ENCODE measurements at places on chromosomes 3 and 15.

DNA sequence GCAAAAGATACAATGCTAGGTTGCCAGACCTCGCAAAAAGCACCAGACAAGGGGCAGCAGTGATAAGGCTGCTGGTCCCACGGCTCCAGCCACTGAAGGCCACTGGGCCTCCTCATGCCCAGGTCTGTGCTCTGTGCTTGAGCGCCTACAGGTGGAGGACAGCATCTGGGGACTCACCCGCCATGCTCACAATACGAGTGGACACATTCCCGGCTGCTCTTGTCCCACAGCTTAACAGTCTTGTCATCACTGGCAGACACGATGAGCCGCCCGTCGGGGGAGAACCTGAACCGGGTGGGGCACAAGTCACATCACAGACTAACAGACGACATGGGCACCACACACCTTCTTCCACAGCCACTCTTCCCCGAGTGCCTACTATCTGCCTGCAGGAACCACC, 7.4 kb downstream of the POC1A start:
- no peak for DNase-seq

- no peak for DNase-seq
Measured at GRCh38 chr15:94487635-94488034, 256.3 kb downstream of the MCTP2 start.

- no peak for DNase-seq
Measured at GRCh38 chr3:23889386-23889785, 27.4 kb downstream of the NKIRAS1 start.

DNA sequence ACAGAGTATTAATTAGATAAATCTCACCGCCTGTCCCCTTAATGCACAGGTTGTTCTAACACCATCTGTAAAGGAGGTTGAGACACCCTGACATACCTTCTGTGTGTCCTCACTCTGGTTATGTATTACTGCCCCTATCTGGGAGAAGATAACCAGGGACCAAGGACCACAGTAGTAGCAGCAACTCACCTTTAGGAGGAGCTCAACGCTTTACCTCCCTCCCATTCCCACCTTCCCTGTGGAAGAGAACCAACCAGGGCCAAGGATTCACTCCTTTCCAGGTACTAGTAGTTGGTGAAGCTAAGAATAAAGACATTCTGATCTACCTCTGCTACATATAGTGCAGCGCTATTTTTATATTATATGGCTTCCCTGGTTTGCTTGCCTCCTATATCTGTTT, 232.6 kb downstream of the MEX3B start:
- no peak for DNase-seq

DNA sequence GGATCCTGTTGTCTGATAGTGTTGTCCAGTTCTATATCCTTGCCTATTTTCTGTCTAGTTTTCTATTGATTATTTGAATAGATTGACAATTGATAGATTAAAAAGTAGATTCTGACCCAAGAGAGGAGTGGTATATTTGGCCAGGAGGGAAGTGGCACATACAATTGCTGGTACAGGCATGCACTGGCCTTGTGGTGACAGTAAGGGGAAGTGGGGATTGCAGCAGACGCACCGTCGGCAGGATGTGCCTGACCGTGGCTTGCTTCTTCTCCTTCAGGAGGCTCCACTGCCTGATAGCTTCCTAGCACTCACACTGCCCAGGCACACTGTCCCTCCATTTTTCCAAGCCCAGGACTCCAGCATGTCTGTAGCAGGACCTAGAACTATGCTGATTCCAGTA, 10.5 kb downstream of the GABRG3 start:
- no peak for DNase-seq

DNA sequence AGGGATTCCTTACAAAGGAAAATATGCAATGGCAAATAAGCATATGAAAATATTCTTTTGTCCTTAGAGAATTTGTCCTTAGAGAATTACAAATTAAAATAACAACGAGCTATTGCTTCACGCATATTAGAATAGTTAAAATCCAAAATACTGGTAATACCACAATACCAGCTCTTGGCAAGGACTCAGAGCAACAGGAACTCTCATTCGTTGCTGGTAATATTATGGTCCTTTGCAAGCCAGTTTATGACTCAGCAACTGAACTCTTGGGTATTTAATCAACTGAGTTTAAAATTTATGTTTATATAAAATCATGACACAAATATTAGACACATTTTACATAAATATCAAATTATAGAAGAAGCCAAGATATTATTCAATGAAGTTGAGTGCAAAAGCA, 1730.4 kb downstream of the SI start:
- DNase-seq = no peak

DNA sequence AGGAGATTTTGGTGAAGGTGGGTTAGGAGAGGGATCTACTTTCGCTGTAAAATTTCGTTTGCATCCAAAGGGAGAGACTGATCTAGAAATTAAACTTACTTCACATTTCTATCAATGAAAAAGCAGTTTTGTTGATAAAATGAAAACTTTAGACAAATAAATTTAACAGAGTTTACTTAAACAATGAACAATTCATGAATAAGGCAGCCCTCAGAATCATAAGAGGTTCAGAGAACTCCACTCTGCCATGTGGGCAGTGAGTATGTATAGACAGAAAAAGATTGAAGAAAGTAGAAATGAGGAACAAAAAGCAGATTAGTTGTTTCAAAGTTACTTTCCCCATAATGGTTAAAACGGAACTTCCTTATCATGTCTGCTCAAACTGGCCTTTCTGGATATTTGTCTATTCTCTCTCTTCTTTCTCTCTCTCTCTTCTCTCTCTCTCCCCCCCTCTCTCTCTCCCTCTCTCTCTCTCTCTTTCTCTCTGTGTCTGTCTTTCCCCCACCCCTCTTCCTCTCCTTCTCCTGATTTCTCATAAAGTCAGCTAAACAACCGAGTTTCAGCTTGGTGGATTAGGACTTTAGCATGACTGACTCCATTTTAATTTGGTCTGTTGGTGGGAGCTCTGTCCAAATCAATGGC, 248.9 kb downstream of the TJP1 start:
- no peak for DNase-seq

DNA sequence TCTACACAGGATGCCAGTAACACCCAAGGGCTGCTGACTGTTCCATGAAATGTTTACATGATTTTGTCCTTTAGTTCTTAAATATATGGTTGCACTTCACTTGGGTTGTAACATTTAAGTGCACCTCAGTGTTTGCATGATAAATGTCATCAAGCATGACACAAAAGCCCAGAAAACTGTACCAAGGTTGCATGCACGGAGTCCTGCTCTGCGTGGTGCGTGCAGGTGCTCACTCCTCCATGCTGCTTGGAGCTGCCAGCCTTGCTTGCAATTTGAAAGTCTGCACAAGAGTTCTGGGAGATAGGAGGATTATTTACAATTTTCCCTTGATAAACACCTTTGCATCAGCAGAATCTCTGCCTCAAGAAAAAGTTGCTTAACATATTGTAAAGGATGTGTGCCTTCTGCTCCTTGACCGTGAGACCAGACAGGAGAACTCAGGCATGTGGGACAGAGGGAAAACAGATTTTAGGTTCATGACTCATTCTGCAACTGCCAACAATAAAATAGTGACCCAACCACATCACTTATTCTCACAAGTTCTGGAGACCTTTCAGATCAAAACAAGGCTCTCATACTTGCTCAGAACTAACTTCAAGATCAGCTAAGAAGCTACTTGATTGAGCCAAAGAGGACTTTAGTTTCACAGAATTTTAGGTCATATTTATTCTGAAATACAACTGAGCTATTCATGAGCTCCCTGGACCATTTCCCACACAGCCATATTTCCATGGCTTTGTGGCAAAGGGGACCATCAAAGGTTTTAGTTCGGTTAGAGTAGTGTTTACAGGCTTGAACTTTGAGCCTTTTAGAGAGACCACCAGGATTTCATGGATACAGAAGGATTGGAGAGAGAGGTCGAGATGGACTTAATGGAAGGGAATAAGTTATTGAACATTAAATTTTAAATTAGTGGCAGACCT, 128.4 kb upstream of the ZBED2 start:
- DNase-seq = no peak

- no peak for DNase-seq
Measured at GRCh38 chr15:73934281-73934680, 8.0 kb downstream of the LOXL1 start.

GRCh38 chr3:42752441-42752840, 20.6 kb downstream of the CCDC13 start:
- no peak for DNase-seq

- DNase-seq = no peak
Measured at GRCh38 chr15:63970621-63971426, 75.5 kb downstream of the DAPK2 start.

DNA sequence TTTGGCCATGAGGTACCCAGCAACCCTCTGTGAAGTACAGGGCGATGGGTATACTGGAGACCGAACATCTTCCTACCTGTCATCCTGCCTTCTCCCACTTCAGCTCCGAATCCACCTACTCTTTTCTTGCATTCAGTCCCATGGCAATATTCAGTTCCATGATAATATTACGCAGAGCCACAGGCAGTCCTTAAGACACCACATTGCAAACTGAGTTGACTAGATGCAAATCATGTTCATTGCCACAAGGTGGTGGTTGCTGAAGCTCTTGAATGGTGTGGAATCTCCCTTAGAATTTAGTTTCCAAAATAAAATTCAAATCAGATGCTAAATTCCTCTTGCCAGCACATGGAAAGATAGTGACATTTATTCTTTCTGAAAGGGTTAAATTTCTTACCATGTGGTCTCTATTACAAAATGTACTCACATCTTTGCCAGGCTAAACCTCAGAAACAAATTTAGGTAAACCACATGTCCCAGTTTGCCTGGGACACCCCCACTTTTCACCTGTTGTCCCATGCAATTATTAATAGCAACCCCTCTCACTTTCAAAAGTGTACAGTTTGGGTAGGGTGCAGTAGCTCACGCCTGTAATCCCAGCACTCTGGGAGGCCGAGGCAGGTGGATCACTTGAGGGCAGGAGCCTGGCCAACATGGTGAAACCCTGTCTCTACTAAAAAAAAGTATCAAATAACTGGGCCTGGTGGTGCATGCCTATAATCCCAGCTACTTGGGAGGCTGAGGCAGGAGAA, 1.7 kb upstream of the NME9 start:
- no peak for DNase-seq

DNA sequence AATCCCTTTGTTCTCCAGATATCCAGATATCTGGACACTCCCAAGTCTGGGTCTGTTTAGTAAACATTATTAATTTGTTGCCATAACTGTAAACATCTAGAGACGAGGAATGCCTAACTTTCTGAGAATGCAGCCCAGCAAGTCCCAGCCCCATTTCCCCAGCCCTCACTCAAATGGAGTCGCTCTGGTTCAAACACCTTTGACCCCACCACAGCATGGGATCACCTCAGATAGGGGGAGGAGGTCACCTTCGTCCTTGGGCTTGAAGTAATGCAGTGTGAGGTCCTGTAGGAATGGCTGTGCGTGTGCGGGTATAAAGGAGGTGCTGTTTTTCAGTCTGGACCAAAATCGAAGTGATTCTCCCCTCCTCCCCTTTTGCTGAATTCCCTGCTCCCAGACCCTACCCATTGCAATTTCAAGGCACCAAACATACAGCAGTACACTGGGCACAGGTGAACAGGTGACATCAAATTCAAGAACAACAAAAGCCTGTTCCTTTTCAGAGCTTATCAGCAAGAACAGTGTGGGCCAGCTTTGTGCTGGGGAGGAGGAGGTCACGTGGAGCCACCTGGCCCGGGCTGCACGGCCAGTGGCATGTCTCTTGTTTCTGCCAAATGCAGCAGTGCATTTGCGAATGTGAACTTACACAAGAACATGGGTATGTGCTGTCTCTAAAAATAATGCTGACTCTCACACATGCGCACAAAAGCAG, 57.5 kb upstream of the TRPM1 start:
- DNase-seq = no peak

GRCh38 chr15:49619226-49619625, 1.4 kb downstream of the FAM227B start:
- no peak for DNase-seq

- DNase-seq = no peak
Measured at GRCh38 chr3:193400304-193400703, 21.8 kb upstream of the ATP13A5 start.

DNA sequence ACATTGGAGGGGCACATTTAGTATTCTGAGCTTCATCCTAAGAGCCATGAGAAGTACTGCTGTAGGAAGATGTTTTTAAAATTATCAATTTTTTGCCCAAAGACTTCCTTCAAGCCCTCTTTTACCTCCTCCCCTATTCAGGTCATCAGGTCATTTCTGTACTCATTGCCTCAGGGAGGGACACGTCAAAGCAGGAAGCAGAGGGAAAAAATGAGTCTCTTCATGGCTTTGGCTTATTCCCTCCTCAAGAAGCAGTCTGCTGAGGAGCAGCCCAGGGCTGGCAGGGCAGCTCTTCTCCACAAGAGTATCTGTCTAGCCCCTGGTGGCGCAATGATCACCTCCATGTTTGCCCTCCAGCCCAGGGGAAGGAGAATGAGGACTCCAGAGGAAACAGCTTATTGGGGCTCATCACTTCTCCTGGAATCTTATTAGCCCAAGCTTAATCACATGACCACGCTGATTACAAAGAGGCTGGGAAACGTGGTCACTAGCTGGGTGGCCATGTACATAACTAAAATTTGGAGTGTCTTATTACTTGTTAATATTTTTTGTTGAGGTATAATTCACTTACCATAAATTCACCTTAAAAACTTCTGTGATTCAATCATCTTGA, 44.2 kb upstream of the GATA2 start:
- DNase-seq = no peak

DNA sequence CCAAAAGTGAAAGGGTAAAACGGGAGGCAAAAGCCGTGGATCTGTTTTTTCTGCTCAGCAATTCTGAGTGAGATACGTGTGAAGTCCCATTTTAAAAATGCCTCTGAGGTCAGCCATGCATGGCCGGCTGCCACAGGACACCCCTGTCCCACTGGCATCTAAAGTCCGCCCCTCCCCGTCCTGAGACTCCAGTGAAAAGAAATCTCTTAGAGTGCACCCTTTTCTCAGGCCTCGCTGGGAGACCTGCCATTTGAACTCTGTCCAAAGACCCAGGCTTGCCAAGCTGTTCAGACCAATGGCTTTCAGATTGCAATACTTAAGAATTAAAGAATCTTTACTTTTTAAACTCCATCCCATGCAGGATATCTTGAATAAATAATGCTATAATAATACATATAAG, 61.0 kb upstream of the SLC24A5 start:
- no peak for DNase-seq

DNA sequence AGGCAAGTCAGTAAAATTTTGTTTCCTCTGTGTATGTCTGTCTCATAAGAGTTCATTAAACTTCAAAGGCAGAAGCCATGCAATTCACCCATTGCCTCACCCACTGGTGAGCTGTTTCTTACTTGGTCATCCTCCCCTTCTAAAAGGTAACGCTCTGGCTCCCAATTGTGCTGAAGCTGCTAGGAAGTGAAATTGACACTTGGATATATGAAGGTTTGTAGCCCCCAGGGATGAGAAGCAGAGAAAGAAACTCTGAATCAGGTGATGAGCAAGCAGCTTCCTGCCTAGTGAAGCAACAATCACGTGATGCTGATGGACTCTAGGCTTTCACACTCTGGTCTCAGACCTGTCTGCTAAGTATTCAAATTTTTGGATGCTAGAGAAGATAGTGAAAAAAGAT, 70.7 kb downstream of the CD200R1L start:
- DNase-seq = no peak
